ENCODE measurements at places on chromosomes 3 and 15. TPM values are rescaled to one million over a fixed set of nuclear protein-coding genes. Genes with fewer than 3 reads are reported as not detected.

DNA sequence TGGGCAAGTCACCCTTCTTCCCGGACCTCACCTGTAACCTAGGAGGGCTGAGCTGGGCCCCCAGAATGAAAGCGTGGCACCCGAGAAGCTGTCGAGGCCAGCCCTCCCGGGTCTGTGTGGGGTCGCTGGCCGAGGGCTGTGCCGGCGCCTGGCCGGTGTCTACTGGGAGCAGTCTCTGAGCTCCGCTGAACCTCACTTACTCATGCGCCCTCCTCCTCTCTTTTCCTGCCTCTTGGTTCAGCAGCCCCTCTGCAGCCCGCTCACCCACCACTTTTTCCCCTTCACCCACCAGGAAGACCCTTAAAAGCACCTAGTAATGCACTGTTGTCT lies 419 bp downstream of the HYKK start:
- H3K27ac ChIP-seq: peak overlapping the region; percentile 72
- peak overlapping the region; percentile 68 for H3K4me3 ChIP-seq
- no peak for DNase-seq
- H3K36me3 ChIP-seq: no peaks in the 10 kb centered on the region

- H3K27me3 ChIP-seq: no peaks in the 10 kb centered on the region
- no peak for DNase-seq
- H3K4me1 ChIP-seq: no peaks in the 10 kb centered on the region
- H3K27ac ChIP-seq: no peak overlapping the region
- no peak overlapping the region for H3K4me3 ChIP-seq
These were observed 184.8 kb downstream of the MECOM start for GRCh38 chr3:169478566-169479313.

Gene MNS1
- 15.7 TPM for total RNA-seq

Gene HESX1
- total RNA-seq: not detected

DNA sequence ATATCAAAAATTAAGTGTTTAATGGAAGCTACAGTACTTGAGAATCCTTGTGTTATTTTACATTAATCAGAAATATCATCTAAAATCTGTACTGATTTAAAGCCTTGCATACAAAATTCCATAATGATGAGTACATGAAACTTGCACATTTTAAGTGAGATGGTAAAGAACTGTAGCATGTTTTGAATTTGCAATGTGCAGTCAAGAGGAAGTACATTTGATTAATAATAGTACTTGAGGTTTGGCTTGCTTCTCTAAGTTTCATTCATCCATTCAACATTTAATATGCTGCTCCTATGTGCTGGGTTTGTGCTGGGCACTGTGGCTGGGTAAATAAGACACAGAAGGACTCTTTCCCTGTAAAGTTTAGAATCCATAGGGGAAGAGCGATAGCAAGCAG lies 332.3 kb downstream of the CNTN3 start:
- no peak for DNase-seq
- no peak overlapping the region for H3K4me3 ChIP-seq
- H3K4me1 ChIP-seq: no peaks in the 10 kb centered on the region
- H3K36me3 ChIP-seq: no peaks in the 10 kb centered on the region
- H3K27me3 ChIP-seq: no peaks in the 10 kb centered on the region

- no peak for DNase-seq
- H3K4me3 ChIP-seq: no peak overlapping the region
- H3K27ac ChIP-seq: no peak overlapping the region
These were observed 6.0 kb upstream of the PLCB2 start for GRCh38 chr15:40313531-40314398.

Gene RPS27L
- total RNA-seq: 30.3 TPM

GRCh38 chr3:185824051-185825005 lies 514 bp downstream of the IGF2BP2 start:
- peak overlapping the region; percentile 87 for H3K27ac ChIP-seq
- H3K36me3 ChIP-seq: no peaks in the 10 kb centered on the region
- peak overlapping the region; percentile 81 for H3K4me3 ChIP-seq
- H3K4me1 ChIP-seq: peaks cover 21% of the 10 kb centered on the region

Gene BOC
- total RNA-seq: 2.6 TPM

DNA sequence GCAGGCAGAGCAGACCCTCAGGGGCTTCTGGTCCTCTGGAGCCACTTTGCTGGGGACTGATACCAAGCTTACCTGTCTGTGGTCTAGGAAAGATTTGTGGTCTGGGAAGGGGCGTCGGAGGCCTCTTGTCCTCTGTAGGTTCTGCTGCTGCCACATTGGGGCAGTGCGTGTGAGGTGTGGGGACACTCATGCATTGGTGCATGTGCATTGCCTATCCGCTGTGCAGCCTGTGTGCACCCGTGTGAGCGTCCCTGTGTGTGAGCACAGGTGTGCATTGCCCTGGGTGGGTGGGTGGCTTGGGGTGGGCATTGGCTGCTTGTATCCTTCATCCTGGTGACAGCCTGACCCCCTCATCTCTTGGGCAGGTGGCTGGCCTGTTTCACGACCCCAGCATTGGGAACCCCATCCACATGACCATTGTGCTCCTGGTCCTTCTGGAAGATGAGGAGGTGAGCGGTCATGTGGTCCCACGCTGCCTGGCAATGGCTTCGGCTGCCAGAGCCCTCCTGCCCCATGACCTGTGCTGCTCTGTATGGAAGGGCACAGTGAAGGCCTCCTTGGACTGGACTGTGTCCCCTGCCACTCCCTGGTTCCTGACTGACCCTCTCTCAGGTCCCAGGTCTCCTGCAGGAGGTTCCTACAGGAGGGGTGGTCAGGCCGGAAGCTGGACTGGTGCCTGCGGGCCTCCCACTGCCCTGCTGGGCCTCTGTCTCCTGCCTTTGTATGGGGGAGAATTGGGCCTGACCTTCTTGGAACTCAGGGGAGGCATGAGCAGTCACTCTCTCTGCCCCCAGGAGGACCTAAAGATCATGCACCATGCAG lies 41.5 kb downstream of the SAXO2 start:
- no peak overlapping the region for H3K4me3 ChIP-seq
- DNase-seq: peak; percentile 38
- no peaks in the 10 kb centered on the region for H3K4me1 ChIP-seq
- H3K36me3 ChIP-seq: no peaks in the 10 kb centered on the region
- H3K27ac ChIP-seq: no peak overlapping the region
- no peaks in the 10 kb centered on the region for H3K27me3 ChIP-seq

DNA sequence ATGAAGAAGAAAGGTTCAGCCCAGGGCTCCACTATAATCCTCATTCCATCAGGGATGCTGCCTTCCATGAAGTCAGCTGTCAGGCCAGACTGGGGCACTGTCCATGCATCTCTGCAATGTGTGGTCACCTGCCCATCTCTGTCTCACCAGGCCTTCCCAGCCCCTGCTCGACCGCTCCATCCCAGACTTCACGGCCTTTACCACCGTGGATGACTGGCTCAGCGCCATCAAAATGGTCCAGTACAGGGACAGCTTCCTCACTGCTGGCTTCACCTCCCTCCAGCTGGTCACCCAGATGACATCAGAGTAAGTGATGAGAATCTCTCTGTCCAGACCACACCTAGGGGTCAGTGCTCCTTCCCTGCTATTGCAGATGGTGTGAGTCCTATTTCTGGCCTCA lies 454.1 kb downstream of the EPHB1 start:
- peak; percentile 40 for DNase-seq
- no peaks in the 10 kb centered on the region for H3K27me3 ChIP-seq
- H3K36me3 ChIP-seq: no peaks in the 10 kb centered on the region

DNA sequence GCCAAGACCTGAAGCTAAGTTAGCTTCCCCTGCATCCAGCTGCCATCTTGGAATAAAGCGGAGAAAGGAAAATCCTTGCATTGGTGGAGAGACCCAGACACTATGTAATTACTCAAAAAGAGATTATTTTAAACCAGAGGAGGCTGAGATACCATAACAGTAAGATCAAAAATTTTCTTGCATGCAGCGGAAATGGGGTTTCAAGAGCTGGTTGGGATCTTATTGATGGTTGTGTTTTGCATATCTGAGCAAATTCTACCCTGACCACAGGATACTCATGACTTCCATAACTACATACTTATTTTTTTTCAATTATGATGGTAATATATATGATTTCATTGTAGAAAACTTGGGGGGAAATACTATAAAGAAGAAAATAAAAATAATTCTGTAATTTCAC lies 17.5 kb downstream of the TMEM158 start:
- no peaks in the 10 kb centered on the region for H3K36me3 ChIP-seq
- no peaks in the 10 kb centered on the region for H3K27me3 ChIP-seq
- no peak overlapping the region for H3K27ac ChIP-seq
- peaks cover 8% of the 10 kb centered on the region for H3K4me1 ChIP-seq
- DNase-seq: no peak

Gene EIF4E3
- total RNA-seq: 17.6 TPM

DNA sequence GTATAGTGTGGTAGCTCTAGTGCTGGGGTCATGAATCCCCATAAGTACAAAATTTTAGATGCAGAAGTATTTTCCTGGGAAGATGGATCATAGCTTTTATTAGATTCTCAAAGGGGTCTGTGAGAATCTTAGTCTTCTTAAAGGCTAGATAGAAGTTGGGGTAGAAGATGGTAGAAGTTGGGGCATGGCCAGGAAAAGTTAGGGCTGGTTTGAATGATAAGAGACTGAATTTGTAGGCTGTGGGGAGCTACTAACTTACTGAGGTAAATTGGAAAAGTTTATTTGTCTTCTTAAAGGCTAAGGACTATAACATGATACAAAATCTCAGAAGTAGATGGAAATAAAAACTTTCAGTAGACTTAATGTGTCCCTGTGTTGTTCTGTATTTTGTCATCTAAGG lies 1.6 kb upstream of the UBE2Q2 start:
- DNase-seq: no peak
- H3K4me3 ChIP-seq: no peak overlapping the region
- no peak overlapping the region for H3K27ac ChIP-seq
- H3K4me1 ChIP-seq: peaks cover 19% of the 10 kb centered on the region
- no peaks in the 10 kb centered on the region for H3K27me3 ChIP-seq

DNA sequence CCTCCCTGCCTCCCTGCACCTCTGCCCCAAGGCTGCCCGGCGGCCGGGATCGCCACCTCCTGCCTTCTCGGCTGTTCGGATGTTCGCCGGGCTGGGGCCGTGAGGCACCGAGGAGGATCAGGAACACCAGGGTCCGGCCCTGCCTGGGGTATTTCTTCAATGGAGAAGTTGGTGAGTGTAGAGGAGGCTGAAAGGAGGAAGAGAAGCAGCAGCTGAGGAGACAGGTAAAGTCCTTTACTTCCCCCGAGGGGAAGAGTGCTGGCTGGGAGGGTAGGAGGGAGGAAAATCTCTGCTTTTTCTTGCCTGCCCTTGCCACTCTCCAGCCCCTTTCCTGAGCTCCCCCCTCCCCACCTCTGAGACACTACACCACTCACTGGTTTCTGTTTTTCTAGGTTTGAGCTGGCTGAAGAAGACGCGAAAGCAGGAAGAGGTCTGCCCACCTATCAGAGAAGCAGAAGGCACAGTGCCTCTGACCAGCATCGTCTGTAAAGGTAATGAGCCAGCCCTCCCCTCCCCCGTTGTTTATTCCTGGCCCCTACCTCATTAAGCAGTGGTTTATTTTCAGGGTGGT lies 519 bp downstream of the ASB7 start:
- H3K27ac ChIP-seq: peak overlapping the region; percentile 95
- no peaks in the 10 kb centered on the region for H3K36me3 ChIP-seq
- peaks cover 30% of the 10 kb centered on the region for H3K4me1 ChIP-seq
- no peak for DNase-seq
- peak overlapping the region; percentile 91 for H3K4me3 ChIP-seq
- no peaks in the 10 kb centered on the region for H3K27me3 ChIP-seq

- peak overlapping the region; percentile 72 for H3K4me3 ChIP-seq
- H3K36me3 ChIP-seq: no peaks in the 10 kb centered on the region
- H3K27me3 ChIP-seq: no peaks in the 10 kb centered on the region
- H3K27ac ChIP-seq: peak overlapping the region; percentile 98
- DNase-seq: peak; percentile 73
- H3K4me1 ChIP-seq: peaks cover 26% of the 10 kb centered on the region
These were observed 960 bp upstream of the KLF13 start for GRCh38 chr15:31325595-31326155.

DNA sequence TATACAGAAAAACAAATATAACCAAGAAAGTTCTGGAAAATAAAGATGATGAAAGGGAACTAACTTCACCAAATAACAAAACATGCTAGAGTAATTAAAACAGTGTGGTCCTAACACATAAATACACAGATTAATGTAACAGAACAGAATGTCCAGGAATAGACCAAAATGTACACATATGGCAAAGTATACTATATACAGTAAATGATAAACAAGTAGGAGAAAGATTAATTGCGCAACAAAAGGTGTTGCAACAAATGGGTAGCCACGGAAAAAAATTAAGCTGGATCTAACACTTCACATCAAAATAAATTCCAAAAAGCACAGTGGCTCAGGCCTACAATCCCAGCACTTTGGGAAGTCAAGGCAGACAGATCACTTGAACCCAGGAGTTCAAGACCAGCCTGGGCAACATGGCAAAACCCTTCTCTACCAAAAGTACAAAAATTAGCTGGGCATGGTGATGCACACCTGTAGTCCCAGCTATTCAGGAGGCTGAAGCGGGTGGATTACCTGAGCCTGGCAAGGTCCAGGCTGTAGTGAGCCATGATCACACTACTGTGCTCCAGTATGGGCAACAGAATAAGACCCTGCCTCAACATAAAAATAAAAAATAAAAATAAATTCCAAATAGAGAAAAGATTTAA lies 19.8 kb downstream of the SCAP start:
- H3K4me1 ChIP-seq: peaks cover 8% of the 10 kb centered on the region
- H3K27me3 ChIP-seq: no peaks in the 10 kb centered on the region
- no peaks in the 10 kb centered on the region for H3K36me3 ChIP-seq
- H3K27ac ChIP-seq: no peak overlapping the region
- H3K4me3 ChIP-seq: no peak overlapping the region
- DNase-seq: no peak

DNA sequence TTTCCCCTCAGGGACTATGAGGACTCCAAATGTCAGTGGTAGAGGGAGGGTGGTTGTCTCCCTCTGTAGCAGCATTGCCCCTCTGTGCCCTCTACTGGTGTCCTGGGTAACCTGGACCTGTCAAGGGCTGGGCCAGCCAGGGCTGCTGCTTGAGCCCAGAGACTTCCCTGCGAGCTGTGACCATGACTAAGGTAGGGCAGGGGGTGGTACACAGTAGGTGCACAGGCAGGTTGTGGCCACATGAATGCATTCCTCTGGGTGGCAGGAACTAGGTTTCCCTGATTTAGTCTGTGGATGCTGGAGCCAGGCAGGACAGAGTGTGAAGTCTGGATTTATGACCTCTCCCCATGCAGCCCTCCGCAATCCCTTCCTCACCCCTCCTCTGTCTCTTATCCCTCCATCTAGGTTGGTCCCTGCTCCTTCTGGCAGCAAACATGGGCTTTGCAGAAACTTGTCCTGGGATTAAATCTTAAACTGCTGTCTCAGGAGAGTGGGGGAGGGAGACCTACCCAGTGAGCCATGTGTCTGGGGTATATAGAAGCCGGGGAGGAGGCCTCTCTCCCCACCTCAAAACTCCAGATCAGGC lies 8.7 kb upstream of the SEMA3F start:
- H3K4me1 ChIP-seq: peaks cover 6% of the 10 kb centered on the region
- H3K27me3 ChIP-seq: no peaks in the 10 kb centered on the region
- no peak overlapping the region for H3K4me3 ChIP-seq
- no peaks in the 10 kb centered on the region for H3K36me3 ChIP-seq

GRCh38 chr3:20103731-20104130 lies 63.5 kb downstream of the KAT2B start:
- no peaks in the 10 kb centered on the region for H3K27me3 ChIP-seq
- H3K27ac ChIP-seq: no peak overlapping the region
- no peak for DNase-seq
- H3K36me3 ChIP-seq: peaks cover 16% of the 10 kb centered on the region
